ENCODE measurements at places on chromosomes 4 and X. TPM values are rescaled to one million over a fixed set of nuclear protein-coding genes. Genes with fewer than 3 reads are reported as not detected.

Gene GPC3
- 0.16 TPM for total RNA-seq

Gene MID2
- total RNA-seq = 8.1 TPM

Gene PPP4R3C
- total RNA-seq = not detected

Gene NEXMIF
- total RNA-seq = not detected

Gene HMX1
- 0.13 TPM for total RNA-seq

Gene ENPP6
- total RNA-seq = not detected

Gene ARR3
- not detected for total RNA-seq

Gene UGT2B11
- not detected for total RNA-seq

Gene FAM199X
- total RNA-seq = 13.9 TPM

Gene GPR34
- 0.06 TPM for total RNA-seq

Gene DUSP9
- 1.2 TPM for total RNA-seq

Gene KLHL2
- 11.5 TPM for total RNA-seq

Gene CLCN5
- 2.3 TPM for total RNA-seq

Gene TMEM47
- 0.77 TPM for total RNA-seq

Gene FABP2
- total RNA-seq = not detected

Gene FGF2
- 63.0 TPM for total RNA-seq

Gene ARHGAP10
- total RNA-seq = 17.2 TPM

Gene GNRHR
- not detected for total RNA-seq

Gene GASK1B
- 0.47 TPM for total RNA-seq

Gene TEX13B
- not detected for total RNA-seq

Gene KCND1
- total RNA-seq = 1.1 TPM

Gene ENPEP
- total RNA-seq = 0.12 TPM

Gene USP17L27
- total RNA-seq = not detected

Gene TLL1
- 0.40 TPM for total RNA-seq

Gene SGMS2
- 14.6 TPM for total RNA-seq

Gene CYBB
- 0.05 TPM for total RNA-seq

Gene YIPF6
- 33.6 TPM for total RNA-seq

Gene SOD3
- total RNA-seq = not detected

Gene CD40LG
- not detected for total RNA-seq

Gene SPATA18
- 4.5 TPM for total RNA-seq

Gene FGG
- 4.8 TPM for total RNA-seq

Gene AMTN
- 0.09 TPM for total RNA-seq

Gene MECP2
- 17.0 TPM for total RNA-seq

Gene MAGEA1
- total RNA-seq = 0.16 TPM

Gene SSX1
- not detected for total RNA-seq

Gene ADH1A
- total RNA-seq = not detected

Gene IL2
- total RNA-seq = not detected
